Gastroesophageal sphincter (tissue), 4 donors: ENCODE measurements at places on chromosomes 16 and 17.
A peak's percentile ranks its signal among the peaks of the same experiment; 100 is the strongest.

DNA sequence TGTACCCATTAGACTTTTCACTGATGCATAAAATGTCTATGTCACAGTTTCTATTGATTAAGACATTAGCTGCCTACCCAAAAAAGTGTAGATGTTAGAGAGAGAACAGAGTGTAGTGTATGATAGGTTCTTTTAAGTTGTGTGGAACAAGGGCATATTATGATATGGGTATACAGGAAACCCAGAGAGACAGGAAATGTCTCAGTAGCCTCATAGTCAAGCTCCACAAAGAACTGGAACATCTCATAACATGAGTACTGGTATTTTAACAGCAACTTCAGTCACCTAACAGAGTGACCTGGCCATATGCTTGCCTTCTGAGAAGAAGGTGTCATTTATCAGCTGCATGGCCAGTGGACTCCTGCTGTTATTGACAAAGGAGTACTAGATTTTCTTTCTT lies 128.1 kb downstream of the RGS9 start:
- ATAC-seq: no peak

DNA sequence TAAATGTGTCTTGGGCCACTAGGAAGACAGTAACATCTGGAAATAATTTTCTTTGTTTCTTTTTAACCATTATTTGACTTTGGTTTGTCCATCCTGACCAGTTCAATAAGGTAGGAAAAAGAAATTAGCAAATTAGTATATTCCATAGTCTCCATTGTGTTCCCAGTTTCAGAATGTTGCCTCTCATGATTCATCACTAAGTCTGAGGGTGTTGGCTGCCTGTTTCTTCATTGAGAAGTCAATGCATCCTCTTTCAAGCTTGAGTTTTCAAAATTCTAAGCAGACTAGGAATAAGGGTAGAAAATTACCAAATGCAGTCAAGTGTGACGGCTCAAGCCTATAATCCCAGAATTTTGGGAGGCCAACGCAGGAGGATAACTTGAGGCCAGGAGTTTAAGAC lies 41.9 kb downstream of the ZFHX3 start:
- no peak for ATAC-seq

DNA sequence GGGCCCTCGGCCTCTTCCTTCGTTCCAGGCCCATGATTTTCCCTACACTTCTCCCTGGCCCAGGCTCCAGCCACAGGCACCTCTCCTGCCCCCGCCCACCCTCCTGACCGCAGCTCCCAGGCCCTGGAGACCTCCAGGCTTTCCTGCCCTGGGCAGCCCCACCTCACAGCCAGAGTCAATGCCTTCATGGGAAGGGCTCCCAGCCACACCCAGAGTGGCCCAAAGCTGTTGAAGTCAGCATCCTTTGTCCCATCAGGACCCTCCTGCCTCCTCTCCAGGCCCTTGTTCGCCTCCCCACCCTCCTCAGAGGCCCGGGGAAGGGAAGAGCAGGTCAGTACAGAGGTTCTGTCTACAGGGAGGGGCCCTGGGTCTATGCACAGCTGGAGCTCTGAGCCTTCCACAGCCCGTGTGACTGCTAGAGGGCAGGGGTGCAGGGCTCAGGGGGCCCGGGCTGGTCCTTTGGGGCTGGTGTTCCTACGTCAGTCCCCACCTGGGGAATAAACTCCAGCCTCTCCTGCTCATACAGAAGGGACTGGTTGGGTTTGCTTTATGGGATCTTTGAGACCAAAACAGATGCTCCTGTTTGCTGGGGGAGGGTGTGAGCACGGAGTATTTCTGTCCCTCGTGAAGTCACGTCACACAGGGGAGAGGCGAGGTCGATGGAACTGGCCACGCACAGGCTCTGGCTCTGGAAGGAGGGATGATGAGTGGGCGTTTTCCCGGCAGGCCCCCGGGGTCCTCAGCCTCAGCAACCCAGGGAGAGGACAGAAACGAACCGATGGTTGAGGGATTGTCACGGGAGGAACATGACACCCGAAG lies 20.3 kb downstream of the TRARG1 start:
- ATAC-seq: no peak

- ATAC-seq: no peak
Observed at GRCh38 chr17:60695960-60696359, 18.3 kb downstream of the BCAS3 start.

- ATAC-seq: peak; percentile 81
Observed at GRCh38 chr17:9576521-9577372, at the start of gene CFAP52. Gene CFAP52, plus strand, starts transcription at chr17:9576642. Its CDS starts 54 bp downstream, at chr17:9576696.

- ATAC-seq: no peak
Observed at GRCh38 chr16:9308850-9309249, 217.4 kb downstream of the HAPSTR1 start.

- ATAC-seq: peak; percentile 72
Observed at GRCh38 chr17:8894673-8895578, 27.5 kb upstream of the PIK3R6 start.

- no peak for ATAC-seq
Observed at GRCh38 chr16:57534337-57534880, 2.0 kb downstream of the CCDC102A start.
